Heart right ventricle (tissue), 16 donors: ENCODE measurements at places on chromosomes 7 and 10. TPM values are rescaled to one million over a fixed set of nuclear protein-coding genes. Genes with fewer than 3 reads are reported as not detected.

ITPRID1 gene
- not detected for total RNA-seq

GPR158 gene
- not detected for total RNA-seq

ATP6V0E2 gene
- total RNA-seq: 114 TPM

PAXIP1 gene
- total RNA-seq: 5.5 TPM

SLC18A2 gene
- total RNA-seq: 0.30 TPM

SH2D4B gene
- total RNA-seq: not detected

SLC16A9 gene
- total RNA-seq: 2.8 TPM

ZNF853 gene
- total RNA-seq: 12.6 TPM

- DNase-seq: no peak
Observed at GRCh38 chr10:15849316-15849715, 11.0 kb downstream of the MINDY3 start.

DNA sequence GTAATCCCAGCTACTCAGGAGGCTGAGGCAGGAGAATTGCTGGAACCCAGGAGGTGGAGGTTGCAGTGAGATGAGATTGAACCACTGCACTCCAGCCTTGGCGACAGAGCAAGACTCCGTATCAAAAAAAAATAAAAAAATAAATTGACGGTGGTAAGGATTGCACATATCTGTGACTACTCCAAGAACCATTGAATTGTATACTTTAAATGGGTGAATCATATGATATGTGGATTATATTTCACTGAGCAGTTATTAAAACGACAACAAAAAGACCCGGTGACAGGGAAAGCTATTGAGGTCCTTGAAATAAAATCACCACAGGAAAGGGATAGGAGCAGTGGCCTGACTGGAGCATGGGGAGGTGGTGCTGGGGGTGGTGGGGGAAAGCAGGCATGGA is 31.2 kb upstream of the COMTD1 start:
- DNase-seq: no peak

GRCh38 chr10:75401569-75402485 is at the start of gene ZNF503:
Gene ZNF503 (minus strand): TSS chr10:75401764. CDS start chr10:75401419, 345 bp downstream.
- peak; percentile 97 for DNase-seq

GRCh38 chr7:1558181-1558811 is 2.3 kb upstream of the TMEM184A start:
- no peak for DNase-seq

GRCh38 chr10:97647556-97647955 is 7.1 kb downstream of the PI4K2A start:
- no peak for DNase-seq

DNA sequence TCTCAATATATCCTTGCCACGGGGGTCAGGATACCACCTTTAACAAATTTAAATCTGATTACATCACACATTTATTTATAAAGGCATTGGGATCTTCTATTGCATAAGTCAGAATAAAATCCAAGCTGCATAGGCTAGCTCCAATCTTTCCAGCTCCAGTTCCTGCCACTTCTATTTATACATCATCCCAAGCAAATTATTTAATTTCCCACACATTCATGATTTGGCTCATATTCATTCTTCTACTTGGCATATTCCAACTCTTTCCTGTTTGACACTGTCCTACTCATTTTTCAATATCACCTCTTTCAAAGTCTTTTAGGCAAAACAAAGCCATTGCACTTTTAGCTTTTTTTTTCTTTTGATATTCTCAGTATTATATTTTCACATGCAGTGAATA is 579.0 kb upstream of the FZD8 start:
- DNase-seq: no peak

DNA sequence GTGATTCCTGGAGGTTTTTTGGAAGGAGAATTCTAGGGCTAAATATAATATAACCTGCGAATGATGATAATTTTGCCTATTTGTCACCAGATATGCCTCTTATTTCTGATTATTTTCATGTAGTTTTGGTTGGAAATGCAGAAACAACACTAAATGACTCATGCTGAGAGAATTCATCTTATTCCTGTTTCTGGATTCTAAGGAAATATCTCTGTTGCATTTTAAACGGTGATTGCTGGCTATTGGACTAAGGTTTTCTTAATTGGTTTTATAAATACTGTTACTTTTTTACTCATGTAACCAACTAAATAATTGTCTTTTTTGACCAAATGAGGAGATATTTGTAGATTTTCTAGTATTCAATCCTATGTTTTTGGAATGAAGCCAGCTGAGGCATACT is 204.9 kb upstream of the NPSR1 start:
- DNase-seq: no peak

- DNase-seq: no peak
Observed at GRCh38 chr10:93926613-93927012, 32.8 kb downstream of the SLC35G1 start.

DNA sequence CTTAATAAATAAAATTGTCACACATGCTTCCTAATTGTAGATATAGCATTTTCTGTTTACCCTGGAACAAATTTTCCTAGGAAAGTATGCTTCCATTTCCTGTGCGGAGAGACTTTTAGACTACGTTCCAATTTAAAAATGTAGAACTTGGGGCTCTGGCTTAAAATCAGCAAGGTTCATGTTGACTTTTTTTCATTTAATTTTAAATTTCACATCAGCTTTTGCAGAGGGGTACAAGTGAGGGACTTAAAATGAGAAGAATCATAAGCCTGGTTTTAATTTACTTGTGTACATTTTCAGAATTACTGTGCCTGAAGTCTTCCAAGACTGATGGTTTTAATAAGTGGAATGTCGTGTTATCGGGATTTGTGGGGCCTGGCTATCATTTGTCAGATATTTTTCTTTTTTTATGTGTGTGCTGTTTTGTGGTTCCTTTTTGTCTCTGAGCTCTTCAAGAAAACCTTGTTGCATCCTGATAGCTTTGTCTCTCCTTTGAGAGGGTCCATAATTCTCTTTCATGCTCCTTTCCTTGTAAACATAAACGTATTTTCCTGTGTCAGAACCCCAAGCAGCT is 8.8 kb upstream of the ATRNL1 start:
- no peak for DNase-seq

DNA sequence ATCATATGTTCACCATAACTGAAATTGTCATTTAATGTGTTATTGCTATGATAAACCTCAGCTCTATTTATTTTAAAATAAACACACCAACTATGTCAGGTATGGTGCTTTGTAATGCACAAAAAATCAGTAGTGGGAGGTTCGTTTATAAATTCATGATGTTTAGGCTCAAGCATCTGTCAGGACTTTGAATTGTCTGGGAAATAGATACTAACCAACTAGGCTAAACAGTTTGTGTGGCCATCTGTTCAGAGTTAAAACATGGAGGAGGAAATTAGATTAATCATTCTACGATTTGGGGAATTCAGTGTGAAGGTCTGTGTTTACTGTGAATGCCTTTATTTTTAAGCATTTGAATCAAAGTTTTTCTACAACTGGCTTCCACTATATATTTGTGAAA is 212.6 kb upstream of the FZD8 start:
- no peak for DNase-seq

- peak; percentile 57 for DNase-seq
Observed at GRCh38 chr10:63628526-63629362, 107.5 kb downstream of the REEP3 start.

DNA sequence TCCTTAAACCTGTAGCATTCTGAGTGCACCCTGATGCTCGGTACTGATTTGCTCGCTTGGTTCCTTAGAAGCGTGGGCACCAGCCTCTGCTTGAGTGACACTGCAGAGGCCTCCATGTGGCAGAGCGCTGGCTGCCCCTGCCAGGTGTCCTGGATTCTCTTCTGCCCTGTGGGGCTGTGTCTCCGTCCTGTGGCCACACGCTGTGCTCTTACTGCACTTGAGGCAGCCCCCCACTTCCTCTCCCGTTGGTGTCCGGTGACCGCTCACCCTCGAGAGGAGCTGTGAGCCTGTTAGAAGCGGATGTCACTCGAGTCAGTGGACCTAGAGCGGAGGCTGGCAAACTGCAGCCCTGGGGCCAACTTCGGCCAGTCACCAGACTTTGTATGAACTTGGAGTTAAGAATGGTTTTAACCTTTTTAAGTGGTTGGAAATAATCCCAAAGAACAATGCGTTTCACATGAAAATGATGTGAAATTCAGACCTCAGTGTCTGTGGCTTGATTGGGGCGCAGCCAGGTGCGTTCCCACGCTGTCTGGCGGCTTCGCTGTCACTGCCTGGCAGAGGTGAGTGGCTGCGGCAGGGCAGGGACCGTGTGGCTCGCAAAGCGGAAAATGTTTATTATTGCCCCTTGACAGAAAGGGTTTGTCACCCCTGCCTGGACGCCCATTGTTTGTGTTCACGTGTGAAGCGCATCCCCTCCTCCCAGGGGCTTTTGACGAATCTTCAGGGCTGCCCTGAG is 114.6 kb downstream of the CYTH3 start:
- no peak for DNase-seq

GRCh38 chr10:69631566-69631965 is 1.5 kb downstream of the FAM241B start:
- no peak for DNase-seq

GRCh38 chr10:125055446-125055845 is 104.9 kb downstream of the CTBP2 start:
- DNase-seq: no peak

DNA sequence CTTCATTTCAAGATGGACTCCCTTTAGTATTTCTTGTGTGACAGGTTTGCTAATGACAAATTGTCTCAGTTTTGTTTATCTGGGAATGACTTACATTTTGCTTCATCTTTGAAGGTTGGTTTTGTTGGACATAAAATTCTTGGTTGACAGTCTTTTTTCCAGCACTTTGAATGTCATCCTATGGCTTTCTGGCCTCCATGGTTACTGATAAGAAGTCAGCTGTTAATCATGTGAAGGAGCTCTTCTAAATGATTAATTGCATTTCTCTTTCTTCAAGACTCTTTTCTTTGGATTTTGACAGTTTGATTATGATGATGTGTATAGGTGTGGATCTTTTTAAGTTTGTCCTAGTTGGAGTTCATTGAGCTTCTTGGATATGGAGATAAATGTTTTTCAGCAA is 26.9 kb upstream of the HHEX start:
- DNase-seq: no peak

- DNase-seq: no peak
Observed at GRCh38 chr7:74043523-74043951, 15.6 kb downstream of the ELN start.

GRCh38 chr7:74311305-74311744 is 22.1 kb downstream of the CLIP2 start:
- DNase-seq: no peak

DNA sequence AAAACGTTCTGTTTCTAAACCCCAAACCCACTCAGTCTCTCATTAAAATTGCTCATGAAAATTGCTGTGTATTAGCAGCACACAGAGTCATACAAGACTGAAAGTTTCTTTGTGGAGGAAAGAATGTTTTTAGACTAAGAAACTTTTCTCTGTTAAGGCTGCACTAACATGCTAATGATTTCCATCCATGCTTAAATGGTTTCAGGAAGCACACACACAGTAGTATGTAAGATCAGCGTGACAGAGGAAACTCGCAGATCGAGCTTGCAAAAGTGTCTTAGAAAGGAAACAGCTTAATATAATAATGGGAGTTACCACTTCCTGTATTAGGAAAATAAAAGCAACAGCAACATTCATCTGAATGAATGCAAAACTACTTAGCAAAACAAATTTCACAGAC is 112.7 kb downstream of the ICA1 start:
- DNase-seq: no peak

GRCh38 chr10:124535731-124536495 is 74.3 kb downstream of the LHPP start:
- no peak for DNase-seq
